ENCODE measurements at places on chromosomes 3 and 15.
A peak's percentile ranks its signal among the peaks of the same experiment; 100 is the strongest.

DNA sequence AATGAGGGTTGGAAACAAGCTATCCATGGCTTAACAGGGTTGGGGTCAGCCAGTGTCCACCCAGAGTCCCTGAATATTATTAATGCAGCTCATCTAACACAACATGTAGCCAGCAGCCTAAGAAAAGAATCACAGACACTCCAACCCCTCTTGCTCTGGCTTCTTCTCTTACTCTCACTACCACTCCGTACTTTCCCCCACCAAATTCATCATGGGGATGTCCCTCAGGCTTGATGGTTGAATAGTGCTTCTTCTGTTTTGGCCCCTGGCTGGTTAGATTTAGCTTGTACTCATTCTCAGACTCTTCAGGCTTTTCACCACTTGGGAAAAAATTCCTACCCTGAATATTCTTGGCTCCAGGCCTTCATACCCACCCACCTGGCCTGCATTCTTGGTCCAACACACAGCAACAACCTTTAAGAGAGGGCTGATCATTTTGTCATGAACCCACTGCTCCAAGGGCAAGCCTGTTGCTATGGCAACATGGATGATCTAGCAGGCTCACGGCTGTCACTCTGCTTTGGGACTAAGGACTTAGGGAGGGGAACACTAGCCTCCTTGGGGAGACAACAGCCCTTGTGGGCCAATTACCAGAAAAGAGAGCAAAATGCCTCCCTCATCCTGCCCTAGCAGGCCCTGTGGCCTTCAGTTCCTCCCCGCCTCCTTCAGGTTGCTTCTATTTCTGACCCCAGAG lies 9.4 kb upstream of the MED12L start:
- no peaks in the 10 kb centered on the region for H3K4me1 ChIP-seq
- H3K27me3 ChIP-seq = peaks cover 48% of the 10 kb centered on the region
- no peaks in the 10 kb centered on the region for H3K36me3 ChIP-seq
- H3K4me3 ChIP-seq = no peak overlapping the region
- H3K27ac ChIP-seq = no peak overlapping the region
- DNase-seq = no peak

DNA sequence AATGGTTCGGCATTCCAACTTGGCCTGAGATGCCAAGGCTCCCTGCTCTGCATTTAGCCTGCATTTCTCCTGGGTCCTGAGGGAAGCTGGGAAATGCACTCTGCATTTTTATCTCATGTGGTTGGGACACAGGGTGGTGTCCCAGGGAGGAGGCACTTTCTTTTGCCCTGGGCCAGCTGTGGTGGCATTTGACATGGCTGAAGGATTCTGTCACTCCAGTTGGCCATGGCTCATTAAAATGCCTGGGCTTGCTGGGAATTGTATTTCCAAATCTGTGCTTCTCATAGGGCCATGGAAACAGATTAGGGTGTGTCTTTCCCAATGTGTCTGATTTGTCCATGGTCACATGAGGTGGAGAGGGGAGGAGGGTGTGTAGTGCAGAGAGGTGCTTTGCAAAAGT lies 128.3 kb upstream of the RGMA start:
- no peaks in the 10 kb centered on the region for H3K36me3 ChIP-seq
- H3K4me1 ChIP-seq = peaks cover 34% of the 10 kb centered on the region
- peak overlapping the region; percentile 75 for H3K27ac ChIP-seq
- DNase-seq = peak; percentile 27
- H3K4me3 ChIP-seq = no peak overlapping the region

- H3K4me1 ChIP-seq = no peaks in the 10 kb centered on the region
- H3K27ac ChIP-seq = no peak overlapping the region
- no peak overlapping the region for H3K4me3 ChIP-seq
- H3K36me3 ChIP-seq = no peaks in the 10 kb centered on the region
- no peak for DNase-seq
- H3K27me3 ChIP-seq = no peaks in the 10 kb centered on the region
Observed at GRCh38 chr3:159945930-159946329, 42.7 kb upstream of the IL12A start.

GRCh38 chr3:191383124-191383523 lies 52.8 kb upstream of the UTS2B start:
- no peaks in the 10 kb centered on the region for H3K27me3 ChIP-seq
- H3K4me1 ChIP-seq = peaks cover 57% of the 10 kb centered on the region
- H3K27ac ChIP-seq = peak overlapping the region; percentile 37
- no peak overlapping the region for H3K4me3 ChIP-seq
- peaks cover 56% of the 10 kb centered on the region for H3K36me3 ChIP-seq

- no peak overlapping the region for H3K27ac ChIP-seq
- H3K4me1 ChIP-seq = peaks cover 36% of the 10 kb centered on the region
- H3K36me3 ChIP-seq = no peaks in the 10 kb centered on the region
- no peak overlapping the region for H3K4me3 ChIP-seq
- H3K27me3 ChIP-seq = no peaks in the 10 kb centered on the region
- no peak for DNase-seq
Observed at GRCh38 chr3:119944091-119944490, 150.2 kb downstream of the GSK3B start.

- no peak overlapping the region for H3K27ac ChIP-seq
- no peaks in the 10 kb centered on the region for H3K27me3 ChIP-seq
- no peak overlapping the region for H3K4me3 ChIP-seq
- no peak for DNase-seq
- peaks cover 100% of the 10 kb centered on the region for H3K36me3 ChIP-seq
Observed at GRCh38 chr15:29724026-29724425, 98.2 kb downstream of the TJP1 start.

GRCh38 chr15:98315971-98316370 lies 332.4 kb upstream of the IGF1R start:
- no peak overlapping the region for H3K4me3 ChIP-seq
- H3K36me3 ChIP-seq = no peaks in the 10 kb centered on the region
- no peaks in the 10 kb centered on the region for H3K4me1 ChIP-seq
- H3K27me3 ChIP-seq = peaks cover 37% of the 10 kb centered on the region

- H3K4me1 ChIP-seq = peaks cover 43% of the 10 kb centered on the region
- H3K27me3 ChIP-seq = peaks cover 22% of the 10 kb centered on the region
- DNase-seq = peak; percentile 32
- no peak within 1 kb of the TSS for H3K27ac ChIP-seq
- H3K36me3 ChIP-seq = peaks cover 42% of the 10 kb centered on the region
Observed at GRCh38 chr15:72197460-72198355, at the start of gene GRAMD2A. Gene GRAMD2A (minus strand): TSS chr15:72197787.

GRCh38 chr3:4507024-4507596 lies 14.0 kb downstream of the ITPR1 start:
- no peaks in the 10 kb centered on the region for H3K36me3 ChIP-seq
- DNase-seq = no peak
- H3K27me3 ChIP-seq = no peaks in the 10 kb centered on the region

DNA sequence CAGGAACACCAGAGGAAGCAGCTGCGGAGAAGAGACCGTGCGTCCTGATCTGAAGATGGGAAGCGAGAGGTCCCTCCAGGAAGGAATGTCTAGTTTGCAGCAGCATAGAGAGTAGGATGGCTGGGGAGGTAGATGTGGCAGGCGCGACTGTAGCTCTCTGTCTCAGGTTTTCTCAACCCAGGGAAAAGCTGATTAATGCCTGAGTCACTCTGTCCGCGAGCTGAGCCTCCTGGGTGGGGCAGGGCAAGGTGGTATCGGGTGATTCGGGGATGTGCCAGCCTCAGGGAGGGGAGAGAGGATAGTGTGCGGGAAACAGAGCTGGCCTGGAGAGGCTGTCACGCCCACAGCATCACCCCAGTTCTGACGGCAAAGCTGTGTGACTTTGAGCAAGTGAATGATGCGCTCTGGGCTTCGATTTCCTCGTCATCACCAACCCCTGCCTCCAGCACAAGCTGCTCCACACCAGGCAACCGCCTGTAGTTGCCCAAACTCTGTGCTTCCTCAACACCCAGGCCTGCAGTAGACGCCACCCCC lies 28.4 kb downstream of the CPN2 start:
- DNase-seq = no peak
- no peak overlapping the region for H3K27ac ChIP-seq
- peaks cover 50% of the 10 kb centered on the region for H3K27me3 ChIP-seq

DNA sequence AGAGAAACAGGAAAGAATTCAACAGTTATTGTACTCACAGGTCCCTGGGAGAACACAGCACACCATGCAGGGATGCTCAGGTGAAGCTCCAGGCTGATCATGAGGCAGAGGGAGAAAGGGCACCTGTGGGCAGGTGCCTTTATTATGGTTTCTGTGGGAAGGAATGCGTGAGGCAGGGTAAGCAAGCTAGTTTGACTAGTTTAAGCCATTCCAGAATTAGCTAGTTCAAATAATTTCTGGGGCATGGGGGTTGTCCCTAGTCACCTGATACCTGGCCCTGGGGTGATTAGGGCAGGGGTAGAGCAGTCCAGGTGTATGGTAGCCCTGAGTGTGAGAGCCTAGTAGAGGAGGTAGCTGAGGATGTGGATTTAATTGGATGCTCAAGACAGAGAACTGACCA lies 47.9 kb upstream of the DCLK3 start:
- peaks cover 9% of the 10 kb centered on the region for H3K4me1 ChIP-seq
- no peaks in the 10 kb centered on the region for H3K36me3 ChIP-seq
- no peak overlapping the region for H3K4me3 ChIP-seq
- no peak for DNase-seq
- H3K27ac ChIP-seq = no peak overlapping the region

GRCh38 chr3:159922861-159923312 lies 65.7 kb upstream of the IL12A start:
- no peak for DNase-seq
- no peak overlapping the region for H3K27ac ChIP-seq
- no peak overlapping the region for H3K4me3 ChIP-seq
- H3K36me3 ChIP-seq = no peaks in the 10 kb centered on the region
- H3K4me1 ChIP-seq = peaks cover 7% of the 10 kb centered on the region

DNA sequence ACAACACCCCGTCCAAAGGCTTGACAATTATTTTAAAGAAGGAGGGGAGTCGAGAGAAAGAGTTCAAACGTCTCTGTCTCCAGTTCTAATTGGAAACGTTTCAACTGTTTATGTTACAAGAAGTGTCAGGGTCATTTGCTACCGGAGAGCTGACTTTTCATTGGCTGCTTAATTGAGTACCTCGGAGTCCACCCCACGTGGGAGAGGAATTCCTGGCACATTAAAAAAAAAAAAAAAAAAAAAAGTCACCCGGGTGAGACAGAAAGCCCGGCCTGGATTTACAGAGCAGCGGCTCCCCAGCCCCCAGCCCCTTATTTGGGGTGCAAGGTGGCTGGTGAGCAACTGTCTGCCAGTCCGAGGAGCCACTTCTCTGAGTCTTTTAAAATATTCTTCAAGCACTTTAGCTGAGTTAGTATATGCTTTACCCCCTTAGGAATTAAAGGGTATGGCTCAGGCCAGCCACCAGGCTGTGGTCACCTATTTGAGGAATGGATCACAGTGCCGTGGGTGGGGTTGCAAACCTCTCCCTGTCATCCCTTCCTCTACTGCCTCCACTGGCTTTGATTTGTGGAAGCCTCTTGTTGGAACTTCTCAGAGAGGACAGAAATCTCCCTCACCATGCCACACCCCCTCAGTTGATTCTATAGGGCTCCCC lies 3.9 kb upstream of the TLE3 start:
- DNase-seq = peak; percentile 31
- peak overlapping the region; percentile 61 for H3K4me3 ChIP-seq
- H3K36me3 ChIP-seq = no peaks in the 10 kb centered on the region
- H3K27me3 ChIP-seq = peaks cover 2% of the 10 kb centered on the region
- H3K4me1 ChIP-seq = peaks cover 54% of the 10 kb centered on the region

DNA sequence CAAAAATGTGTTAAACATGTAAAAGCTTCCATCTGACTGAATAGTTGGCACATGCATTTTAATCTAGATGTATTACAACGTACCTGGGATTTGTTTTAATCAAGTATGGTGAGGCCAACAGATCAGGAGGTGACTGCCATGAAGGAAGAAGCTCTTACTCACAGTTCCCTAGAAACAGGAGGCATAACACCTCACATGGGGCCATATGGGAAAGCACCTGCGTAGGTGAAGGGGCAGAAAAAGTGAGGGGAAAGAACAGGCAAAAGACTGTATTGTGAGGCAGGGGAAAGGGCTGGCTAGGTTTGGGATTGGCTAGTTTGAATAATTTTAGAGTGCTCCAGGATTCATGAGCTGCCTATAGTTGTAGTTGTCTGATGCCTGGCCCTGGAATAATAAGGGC lies 9.6 kb downstream of the SQOR start:
- no peaks in the 10 kb centered on the region for H3K36me3 ChIP-seq
- no peaks in the 10 kb centered on the region for H3K27me3 ChIP-seq
- peaks cover 58% of the 10 kb centered on the region for H3K4me1 ChIP-seq
- DNase-seq = no peak
- no peak overlapping the region for H3K27ac ChIP-seq

GRCh38 chr3:183410280-183410679 lies 18.1 kb downstream of the MCF2L2 start:
- H3K27ac ChIP-seq = no peak overlapping the region
- DNase-seq = no peak
- H3K4me1 ChIP-seq = peaks cover 19% of the 10 kb centered on the region
- H3K36me3 ChIP-seq = no peaks in the 10 kb centered on the region
- H3K27me3 ChIP-seq = no peaks in the 10 kb centered on the region

DNA sequence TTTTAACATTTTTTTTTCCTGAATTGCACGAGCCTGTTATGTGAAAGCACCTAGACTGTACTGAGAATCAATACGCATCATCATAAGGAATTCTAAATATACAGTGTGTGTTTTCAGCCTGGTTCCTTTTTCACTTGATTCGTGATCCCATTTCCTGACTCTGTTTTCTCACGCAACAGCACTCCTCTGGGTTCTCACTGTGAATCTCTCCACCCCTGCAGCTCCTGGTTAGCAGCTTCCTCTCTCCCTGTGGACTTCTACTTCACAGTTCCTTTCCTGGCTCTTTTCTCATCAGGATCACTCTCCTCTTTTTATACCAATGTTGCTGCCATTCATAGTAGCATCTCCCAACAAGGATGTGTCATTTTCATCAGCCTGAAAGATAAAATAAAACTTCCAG lies 297.2 kb downstream of the CADM2 start:
- H3K4me3 ChIP-seq = no peak overlapping the region
- no peak overlapping the region for H3K27ac ChIP-seq
- H3K4me1 ChIP-seq = no peaks in the 10 kb centered on the region
- H3K27me3 ChIP-seq = no peaks in the 10 kb centered on the region

DNA sequence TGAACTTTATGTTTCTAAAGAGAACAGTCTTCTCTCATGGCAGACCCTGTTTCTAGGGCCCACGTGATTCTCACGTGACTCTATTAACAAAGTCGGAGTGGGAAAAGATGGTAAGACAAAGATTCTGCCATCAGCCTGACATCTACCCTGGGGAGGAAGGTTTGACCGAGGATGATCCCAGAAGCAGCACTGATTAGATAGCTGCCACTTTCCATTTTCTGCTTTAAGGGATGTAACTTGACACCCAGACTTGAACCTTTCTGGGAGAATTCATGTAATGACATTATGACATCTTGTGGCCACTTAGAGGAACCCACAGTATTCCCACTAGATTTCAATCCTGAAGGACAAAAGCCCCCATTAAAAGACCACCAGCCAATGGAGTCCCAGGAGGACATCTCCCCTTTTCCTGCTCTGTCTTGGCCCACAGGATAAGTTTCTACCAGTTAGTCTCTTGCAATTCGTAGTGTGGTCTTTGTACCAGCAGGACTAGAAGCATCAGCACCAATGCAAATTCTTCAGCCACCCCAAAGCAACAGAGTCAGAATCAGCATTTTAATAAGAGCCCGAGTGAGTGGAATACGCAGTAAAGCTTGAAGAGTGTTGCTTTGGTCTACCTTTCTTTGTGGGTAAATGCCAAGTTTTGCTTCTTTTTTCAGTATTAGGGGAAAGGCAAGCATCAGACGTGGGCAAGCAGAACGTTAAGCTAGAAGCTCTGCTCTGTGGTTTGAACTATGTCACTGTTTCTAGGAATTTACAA lies 480.5 kb upstream of the PROK2 start:
- no peak overlapping the region for H3K27ac ChIP-seq
- no peaks in the 10 kb centered on the region for H3K36me3 ChIP-seq

Measured in left ventricle myocardium inferior (tissue), 1 donor.